ENCODE measurements at places on chromosomes 13 and 19.

DNA sequence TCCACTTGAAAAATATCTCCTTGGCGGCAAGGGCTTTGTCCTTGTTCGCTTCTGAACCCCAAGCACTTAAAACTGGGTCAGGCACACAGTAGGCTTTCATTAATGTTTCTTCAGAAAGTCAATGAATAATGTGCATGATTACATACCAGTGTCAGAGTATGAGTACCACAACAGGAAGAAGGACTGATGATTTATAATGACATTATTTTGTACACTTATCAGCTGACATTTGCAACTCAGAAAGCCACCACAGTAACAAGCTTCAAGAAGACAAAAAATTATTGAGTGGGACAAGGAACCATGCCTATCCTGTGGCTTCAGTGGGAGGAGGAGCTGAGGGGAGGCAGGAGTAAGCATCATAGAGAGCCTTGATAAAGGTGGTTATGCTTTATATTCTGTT is 10.0 kb downstream of the POLR1D start:
- no peak for DNase-seq

DNA sequence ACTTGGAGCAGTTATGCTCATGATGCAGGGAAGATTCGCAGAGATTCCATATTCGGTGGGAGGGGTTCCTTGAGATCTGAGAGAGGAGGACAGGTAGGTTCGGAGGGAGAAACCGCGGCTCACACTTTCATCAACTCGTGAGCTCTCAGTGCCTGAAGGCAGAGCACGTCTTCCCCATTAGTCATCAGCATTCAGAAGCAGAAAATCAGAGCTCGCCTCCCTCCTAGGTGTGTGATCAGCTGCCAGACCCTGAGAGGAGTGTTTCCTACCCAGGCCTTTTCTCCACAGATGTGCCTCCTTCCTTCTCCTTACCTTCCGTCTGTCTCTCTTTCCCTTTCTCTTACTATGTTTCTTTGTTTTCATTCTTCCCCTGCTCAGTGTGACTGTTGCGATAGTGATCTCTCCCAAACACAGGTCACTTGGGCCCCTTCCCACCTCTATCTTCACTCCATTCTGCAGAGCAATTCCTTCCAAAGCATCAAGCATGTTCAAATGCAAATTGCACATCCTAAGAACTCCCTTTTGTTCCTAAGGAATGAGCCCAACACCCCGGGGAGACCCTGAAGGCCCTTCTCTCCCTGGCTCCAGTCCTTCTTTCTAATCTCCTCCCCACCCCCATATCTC is 389.5 kb downstream of the UQCRFS1 start:
- no peak for DNase-seq

GRCh38 chr13:50845211-50845610 is 1.7 kb upstream of the DLEU7 start:
- DNase-seq, result no peak

GRCh38 chr13:76822698-76823267 is 63.4 kb downstream of the KCTD12 start:
- no peak for DNase-seq

DNA sequence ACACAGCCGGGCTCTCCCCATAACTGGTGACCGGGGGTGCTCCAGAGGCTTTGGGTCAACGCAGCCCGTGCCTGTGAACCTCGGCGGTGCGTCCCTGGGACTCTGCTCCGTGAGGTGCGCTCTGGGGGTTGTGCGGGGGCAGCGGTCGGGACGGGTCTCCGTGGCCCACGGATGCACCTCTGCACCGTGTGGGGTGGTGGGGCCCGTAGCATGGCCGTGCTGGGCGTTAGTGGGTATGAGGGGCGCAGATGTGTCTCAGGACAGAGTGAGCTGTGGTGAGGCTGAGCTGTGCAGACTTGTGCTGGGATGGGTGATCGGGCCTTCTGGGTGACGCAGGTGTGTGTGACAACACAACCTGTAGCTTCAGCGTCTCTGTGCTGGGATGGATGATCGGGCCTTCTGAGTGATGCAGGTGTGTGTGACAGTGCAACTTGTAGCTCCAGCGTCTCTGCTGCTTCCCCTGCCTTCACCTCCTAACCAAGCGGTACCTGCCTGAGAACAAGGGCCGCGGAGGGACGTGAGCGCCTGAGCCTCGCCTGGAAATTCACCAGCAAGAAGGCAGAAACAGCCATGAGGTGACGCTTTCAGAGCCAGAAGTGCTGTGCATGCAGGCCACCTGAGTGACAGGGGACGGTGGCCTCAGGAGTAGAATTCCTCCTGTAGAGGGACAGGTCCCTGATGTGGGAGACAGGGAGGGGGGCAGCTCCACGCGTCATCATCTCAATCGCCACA is 599 bp downstream of the ZNF331 start:
- no peak for DNase-seq

GRCh38 chr19:55902080-55902751 is 29.9 kb downstream of the NLRP13 start:
- DNase-seq, result no peak

GRCh38 chr19:52600639-52601024 is 30.5 kb downstream of the ZNF701 start:
- no peak for DNase-seq

DNA sequence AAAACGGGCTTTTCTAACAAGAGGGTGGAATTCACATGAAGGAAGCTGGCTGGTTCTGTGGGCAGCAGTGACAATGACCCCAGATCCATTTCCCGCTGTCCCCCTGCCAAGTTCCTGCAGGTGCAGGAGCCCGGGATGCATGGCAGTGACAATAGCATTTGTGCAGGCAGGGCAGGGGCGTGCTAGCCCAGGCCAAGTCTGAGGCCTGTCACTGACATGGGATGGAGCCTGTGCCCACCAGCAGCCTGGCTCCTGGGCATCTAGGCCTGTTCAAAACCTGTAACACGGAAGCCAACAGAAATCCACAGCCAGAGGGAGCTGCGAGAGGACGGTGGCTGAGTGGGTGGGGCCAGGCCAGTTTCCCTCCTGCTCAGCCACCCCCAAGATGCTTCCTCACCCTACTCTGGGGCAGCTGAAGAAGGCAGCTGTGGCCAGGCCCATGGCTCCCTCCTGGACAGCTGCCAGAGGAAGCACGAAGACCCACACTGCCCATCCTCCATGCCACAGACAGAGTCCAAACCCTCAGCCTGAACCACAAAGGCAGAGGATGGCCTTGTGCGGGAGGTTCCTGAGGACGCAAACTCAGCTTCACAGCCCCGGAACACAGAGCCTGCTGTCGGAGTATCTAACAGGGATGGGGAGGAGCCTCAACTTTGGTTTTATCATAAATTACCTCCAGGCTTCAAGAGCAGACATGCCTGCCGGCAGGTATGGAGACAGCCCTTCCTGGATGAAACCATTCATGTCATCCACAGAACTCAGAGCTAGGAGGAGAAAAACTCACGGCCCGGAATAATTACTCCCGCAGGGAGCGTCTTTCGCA is 74.0 kb downstream of the CEBPG start:
- no peak for DNase-seq
